Cardiac fibroblast (primary cell): ENCODE measurements at places on chromosomes 3 and 15.
A peak's percentile ranks its signal among the peaks of the same experiment; 100 is the strongest.

- no peak for DNase-seq
Measured at GRCh38 chr15:73955326-73955725, 29.1 kb downstream of the LOXL1 start.

- no peak for DNase-seq
Measured at GRCh38 chr15:26231096-26231495, 368.0 kb upstream of the ATP10A start.

GRCh38 chr3:79183496-79183895 is 584.3 kb downstream of the ROBO1 start:
- no peak for DNase-seq

GRCh38 chr15:57356636-57357035 is 19.7 kb upstream of the CGNL1 start:
- DNase-seq, result peak; percentile 47

DNA sequence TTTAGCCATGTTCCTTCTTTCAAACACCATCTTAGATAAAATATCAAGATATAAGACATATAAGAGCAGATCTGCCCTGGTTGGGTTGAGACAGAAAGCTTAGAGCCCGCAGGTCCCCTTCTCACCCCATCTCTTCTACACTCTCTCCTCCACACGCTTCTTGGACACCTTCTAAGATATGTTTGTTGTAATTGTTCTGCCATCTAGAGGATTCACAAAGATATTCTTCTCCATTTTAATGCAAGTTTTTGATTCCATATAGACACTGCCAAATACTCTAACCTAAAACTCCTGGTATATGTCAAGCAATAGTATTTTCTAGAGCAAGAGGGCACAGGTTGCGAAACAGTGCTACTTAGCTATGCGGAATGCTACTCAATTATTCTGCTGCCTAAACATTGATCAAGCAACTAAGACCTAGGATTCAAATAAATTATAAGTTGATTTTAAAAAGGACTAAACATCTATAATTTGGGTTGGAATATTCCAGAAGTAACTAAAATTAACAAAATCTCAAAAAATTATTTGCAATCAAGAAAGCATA is 6.8 kb downstream of the CHRM5 start:
- no peak for DNase-seq
